Activated naive CD4-positive, alpha-beta T cell treated with anti-CD3 and anti-CD28 coated beads for 36 hours (primary cell): ENCODE measurements at places on chromosomes 13 and 19. TPM values are rescaled to one million over a fixed set of nuclear protein-coding genes. Genes with fewer than 3 reads are reported as not detected.

CYP2S1 gene
- total RNA-seq, result 0.79 TPM

GRCh38 chr19:55451163-55451964 is 8.3 kb upstream of the SHISA7 start:
- DNase-seq, result no peak

GRCh38 chr13:87259479-87260083 is 411.6 kb upstream of the SLITRK5 start:
- no peak for DNase-seq

DNA sequence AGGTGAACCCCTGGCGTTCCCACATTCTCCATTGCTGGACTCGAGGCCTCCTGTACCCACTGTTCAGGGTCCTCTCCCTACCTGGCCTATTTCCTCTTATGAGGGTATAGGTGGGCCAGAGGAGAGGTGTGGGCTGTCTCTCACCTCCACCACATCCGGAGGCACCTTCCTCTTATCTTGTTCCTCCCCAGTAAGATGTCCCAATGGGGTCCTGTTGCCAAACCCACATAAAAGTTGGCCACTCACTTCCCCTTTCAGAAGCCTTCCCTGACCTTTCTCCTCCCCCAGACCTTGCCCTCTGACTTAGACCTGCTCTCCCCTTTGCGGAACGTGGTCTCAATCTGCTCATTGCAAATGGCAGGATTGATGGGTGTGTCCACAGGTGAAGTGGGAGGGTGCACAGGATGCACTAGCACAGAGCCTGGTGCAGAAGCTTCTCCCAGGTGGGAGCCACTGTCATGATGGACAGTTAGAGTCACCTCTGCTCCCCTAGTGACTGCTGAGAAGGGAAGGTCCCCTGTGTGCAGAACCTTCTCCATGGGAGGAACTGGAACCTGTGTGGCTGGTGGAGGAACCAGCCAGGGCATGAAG is 1.3 kb downstream of the CYP4F3 start:
- no peak for DNase-seq

DNA sequence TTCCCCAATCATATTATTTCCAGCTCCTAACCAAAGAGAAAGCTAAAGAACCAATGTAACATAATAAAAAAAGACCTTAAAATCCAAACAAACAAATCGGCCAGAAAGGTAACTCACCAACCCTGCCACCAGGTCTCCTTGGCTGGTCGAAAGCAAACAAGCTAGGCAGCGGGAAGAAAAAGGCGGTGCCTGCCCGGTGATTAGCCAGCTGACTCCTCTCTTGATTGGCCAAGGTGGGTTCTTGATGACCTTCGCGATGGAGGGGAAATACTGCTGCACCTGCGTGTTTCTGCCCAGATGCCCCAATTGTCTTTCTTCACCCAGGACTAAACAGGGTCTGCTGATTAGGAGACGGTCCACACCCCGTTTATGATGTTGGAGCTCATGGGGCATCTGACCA is at the start of gene NLRP11:
Gene NLRP11 (minus strand): TSS at position 154 of the 400 bp plus-strand sequence. CDS start 13,825 bp downstream, outside the sequence.
- DNase-seq, result no peak
